ENCODE measurements at places on chromosomes 4 and X.

DNA sequence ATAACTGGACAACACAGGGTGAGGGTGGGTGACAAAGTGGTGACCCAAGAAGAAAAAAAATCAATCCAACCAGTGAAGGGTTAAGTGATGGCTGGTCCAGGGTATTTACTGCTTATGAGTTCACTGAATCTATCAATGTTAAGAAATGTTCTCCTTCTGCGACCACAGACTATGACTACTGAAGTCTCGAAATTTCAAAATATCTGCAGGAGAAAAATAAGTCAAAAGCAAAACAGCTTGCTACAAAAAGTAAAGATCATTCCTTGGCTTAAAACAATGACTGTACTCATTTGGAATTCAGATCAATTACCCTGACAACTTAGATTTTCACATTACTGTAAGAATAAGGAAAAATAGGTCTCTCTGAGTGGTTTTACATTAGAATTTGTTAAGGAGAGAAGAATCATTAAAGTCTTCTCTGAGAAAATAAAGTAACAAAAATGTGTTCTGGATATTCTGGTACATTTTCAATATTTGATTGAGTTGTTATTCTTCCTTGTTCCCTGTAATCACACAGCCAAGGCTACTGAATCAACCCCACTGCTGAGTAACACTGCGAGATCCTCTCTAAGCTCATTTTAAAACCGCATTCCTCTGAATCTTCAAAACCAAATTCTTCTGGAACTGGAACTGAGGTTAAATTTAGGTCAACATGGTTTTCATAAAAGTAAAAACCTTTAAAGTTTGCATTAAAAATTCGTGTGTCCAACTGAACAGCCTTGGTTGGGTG, 22.7 kb downstream of the SMPX start:
- no peak overlapping the region for H3K27ac ChIP-seq
- H3K4me1 ChIP-seq = no peaks in the 10 kb centered on the region
- DNase-seq = no peak
- no peaks in the 10 kb centered on the region for H3K36me3 ChIP-seq
- H3K4me3 ChIP-seq = no peak overlapping the region

GRCh38 chr4:127788517-127788916, 6.4 kb downstream of the HSPA4L start:
- H3K4me1 ChIP-seq = peaks cover 5% of the 10 kb centered on the region
- H3K36me3 ChIP-seq = no peaks in the 10 kb centered on the region
- DNase-seq = no peak
- no peak overlapping the region for H3K27ac ChIP-seq
- no peaks in the 10 kb centered on the region for H3K27me3 ChIP-seq

GRCh38 chr4:82984459-82984858, 26.2 kb downstream of the LIN54 start:
- no peak for DNase-seq
- H3K27ac ChIP-seq = no peak overlapping the region
- H3K27me3 ChIP-seq = no peaks in the 10 kb centered on the region
- H3K4me1 ChIP-seq = no peaks in the 10 kb centered on the region
- H3K4me3 ChIP-seq = no peak overlapping the region
- H3K36me3 ChIP-seq = peaks cover 28% of the 10 kb centered on the region

DNA sequence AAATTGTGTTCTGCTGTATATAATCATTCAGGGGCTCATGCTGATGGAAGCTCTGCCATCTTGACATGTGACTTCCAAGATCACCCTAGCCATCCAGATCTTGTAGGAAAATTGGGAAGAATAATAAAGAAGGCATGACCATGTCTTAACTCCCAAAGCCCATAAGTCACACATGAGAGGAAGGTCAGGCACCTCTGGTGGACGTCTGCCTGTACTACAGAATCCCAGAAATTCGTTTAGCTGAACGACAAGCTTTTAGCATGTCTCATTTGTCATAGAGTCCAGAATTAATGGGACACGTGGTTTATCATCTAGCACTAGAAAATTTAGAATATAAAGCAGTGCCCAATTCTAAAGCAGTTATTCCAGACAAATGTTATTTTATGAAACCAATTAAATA, 212.7 kb downstream of the CENPC start:
- peaks cover 4% of the 10 kb centered on the region for H3K27me3 ChIP-seq
- H3K4me3 ChIP-seq = no peak overlapping the region
- H3K27ac ChIP-seq = no peak overlapping the region
- DNase-seq = no peak
- no peaks in the 10 kb centered on the region for H3K36me3 ChIP-seq
- H3K4me1 ChIP-seq = no peaks in the 10 kb centered on the region

DNA sequence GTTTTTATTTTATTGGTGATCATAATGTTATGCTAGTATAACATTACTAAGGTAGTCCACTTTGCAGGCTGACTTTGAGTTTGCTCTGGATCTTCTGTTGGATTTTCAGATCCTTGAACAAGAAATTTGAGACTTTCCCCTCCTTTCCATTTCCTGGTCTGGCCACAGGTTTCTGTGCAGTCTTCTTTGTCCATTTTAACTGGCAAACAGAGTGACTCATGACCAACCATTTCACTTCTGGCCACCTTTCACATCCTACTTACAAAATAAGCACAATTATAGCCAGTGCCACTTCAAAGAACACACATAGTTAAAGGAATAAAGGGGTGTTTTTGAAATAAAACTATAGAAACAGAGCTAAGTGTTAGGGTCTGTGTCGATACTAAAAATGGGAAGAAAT, 8.4 kb downstream of the ANK2 start:
- no peak for DNase-seq
- no peak overlapping the region for H3K27ac ChIP-seq
- no peaks in the 10 kb centered on the region for H3K27me3 ChIP-seq
- H3K4me3 ChIP-seq = no peak overlapping the region
- H3K4me1 ChIP-seq = no peaks in the 10 kb centered on the region
- no peaks in the 10 kb centered on the region for H3K36me3 ChIP-seq

DNA sequence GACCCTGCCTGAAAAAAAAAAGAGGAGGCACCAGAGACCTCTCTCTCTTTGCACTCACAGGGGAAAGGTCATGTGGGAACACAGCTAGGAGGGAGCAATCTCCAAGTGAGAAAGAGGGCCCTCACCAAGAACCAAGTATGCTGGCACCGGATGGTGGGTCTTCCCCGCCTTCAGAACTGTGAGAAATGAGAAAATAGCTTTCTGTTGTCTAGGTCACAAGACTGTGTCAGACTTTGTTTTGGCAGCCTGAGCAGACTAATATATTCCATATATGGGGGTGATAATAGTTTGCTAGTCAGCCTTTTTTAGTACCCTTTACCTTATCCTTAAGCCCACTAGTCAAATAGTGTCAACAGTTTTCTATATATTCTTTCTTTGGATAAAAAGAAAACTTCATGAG, 193.0 kb downstream of the TRIML1 start:
- no peaks in the 10 kb centered on the region for H3K27me3 ChIP-seq
- no peak for DNase-seq
- no peaks in the 10 kb centered on the region for H3K36me3 ChIP-seq
- H3K27ac ChIP-seq = no peak overlapping the region
- H3K4me3 ChIP-seq = no peak overlapping the region
- no peaks in the 10 kb centered on the region for H3K4me1 ChIP-seq

- H3K4me3 ChIP-seq = no peak overlapping the region
- H3K4me1 ChIP-seq = no peaks in the 10 kb centered on the region
- no peaks in the 10 kb centered on the region for H3K27me3 ChIP-seq
- DNase-seq = no peak
- H3K27ac ChIP-seq = no peak overlapping the region
- H3K36me3 ChIP-seq = no peaks in the 10 kb centered on the region
Measured at GRCh38 chr4:141417387-141417786, 196.7 kb downstream of the ZNF330 start.

DNA sequence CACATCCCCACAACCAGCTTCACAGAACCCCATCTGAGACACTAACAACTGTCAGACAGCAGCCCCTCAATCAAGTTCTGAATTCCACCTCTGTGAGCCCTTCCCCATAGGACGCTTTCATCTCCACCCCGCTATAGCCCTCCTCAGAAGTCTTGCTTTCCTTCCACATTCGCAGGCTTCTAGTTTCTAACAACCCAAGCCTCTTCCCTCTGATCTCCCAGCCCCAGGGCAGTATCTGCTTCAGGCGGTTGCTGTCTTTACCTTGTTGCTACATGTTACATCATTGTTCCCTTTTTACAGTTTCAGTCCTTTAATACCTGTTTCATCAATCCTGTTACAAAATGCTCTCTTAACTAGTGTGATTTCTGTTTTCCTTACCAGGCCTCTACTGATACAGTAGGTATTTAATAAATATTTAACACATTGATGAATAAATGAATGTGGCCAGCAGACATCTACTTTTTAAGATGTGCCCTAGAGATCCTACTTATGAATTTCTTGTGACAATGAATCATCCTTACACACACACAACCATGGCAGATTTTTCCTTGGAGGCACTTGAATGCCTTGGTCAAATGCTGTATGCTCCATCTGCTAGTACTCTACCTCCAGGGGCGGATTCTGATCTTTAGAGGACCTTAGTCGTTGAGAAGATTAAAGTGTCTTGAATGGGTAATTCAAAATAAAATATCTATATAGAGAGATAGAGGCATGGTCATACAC, 164.7 kb upstream of the SLIT2 start:
- no peak for DNase-seq
- peaks cover 3% of the 10 kb centered on the region for H3K4me1 ChIP-seq
- no peaks in the 10 kb centered on the region for H3K27me3 ChIP-seq

DNA sequence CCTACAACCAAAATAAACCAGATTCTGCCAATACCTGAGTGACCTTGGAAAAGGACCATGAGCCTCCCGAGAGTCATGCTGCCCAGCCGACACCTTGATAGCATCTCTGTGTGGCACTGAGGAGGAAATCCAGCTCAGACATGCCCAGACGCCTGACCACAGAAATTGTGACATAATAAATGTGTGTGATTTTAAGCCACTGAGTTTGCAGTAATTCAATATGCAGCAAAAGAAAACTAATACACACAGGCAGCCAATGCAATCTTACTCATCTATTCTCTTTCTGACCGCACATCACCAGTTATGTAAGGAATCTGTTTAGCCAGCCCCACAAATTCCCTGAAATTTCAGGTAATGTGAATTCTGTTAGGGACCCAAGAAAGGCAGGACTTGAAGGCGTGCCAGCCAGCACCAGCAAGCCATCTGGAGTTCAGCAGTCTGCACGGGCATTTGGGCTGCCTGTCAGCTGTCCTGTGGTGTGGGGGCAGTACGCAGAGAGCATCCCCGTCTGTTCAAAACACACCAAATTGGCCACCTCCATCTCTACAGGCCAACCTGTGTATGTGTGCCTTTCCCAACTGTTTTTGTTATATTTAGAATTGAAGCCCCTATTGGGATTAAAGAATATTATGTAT, 176.4 kb downstream of the NLGN4X start:
- peak overlapping the region; percentile 20 for H3K27ac ChIP-seq
- no peaks in the 10 kb centered on the region for H3K27me3 ChIP-seq
- DNase-seq = peak; percentile 42
- H3K36me3 ChIP-seq = no peaks in the 10 kb centered on the region

DNA sequence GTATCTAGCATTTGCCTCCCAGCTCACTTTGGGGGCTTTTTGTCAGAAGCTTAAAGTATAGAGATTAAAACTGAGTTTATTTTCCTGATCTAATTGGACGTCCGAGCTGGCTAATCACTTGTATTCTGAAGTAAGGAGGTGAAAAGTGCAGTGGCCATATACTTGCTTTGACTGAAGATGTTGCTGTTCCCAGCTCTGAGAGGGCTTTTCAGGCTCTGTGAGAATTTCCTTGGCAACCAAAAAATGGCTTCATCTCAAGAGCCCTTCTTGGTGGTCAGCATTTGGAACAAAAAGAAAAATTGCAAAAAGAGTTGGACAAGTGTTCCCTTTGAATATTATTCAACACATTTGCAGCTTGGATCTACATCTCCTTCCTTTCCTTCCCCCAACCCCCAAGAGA, 67.0 kb downstream of the SLC4A4 start:
- H3K4me3 ChIP-seq = no peak overlapping the region
- H3K27ac ChIP-seq = no peak overlapping the region
- no peaks in the 10 kb centered on the region for H3K36me3 ChIP-seq

DNA sequence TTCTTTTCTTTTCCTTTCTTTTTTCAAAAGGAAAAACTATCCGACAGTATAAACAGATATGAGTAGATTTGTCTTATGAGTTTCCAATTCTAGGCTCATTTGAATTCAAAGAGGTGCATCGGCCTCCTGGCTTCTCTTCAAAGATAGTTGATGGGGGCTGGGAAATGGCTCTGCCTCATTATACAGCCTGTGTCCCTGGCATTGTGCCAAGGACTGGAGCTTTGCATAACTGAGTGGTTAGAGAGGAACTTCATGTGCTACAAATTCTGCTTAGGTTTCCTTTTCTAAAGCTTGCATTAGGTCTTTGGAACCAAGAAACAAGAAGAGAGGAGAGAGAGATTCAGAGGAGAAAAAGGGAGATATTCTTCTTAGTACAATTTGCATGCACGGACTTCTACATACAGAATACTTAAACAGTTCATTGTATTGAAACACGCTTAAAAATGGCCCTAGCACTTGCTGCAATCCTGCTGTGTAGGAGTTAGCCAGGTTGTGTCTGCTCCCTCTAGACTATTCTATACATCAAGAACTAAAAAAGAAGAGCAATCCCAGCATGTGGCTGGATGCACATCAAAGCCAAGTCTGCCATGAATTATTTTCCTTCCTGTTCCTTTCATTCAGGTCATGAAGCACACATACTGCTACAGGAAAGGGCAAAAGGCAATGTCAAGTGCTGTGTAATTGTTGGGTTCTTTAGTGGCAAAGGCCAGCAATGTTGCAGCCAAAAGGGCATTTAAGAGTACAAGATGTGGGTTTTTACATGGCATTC, 70.9 kb downstream of the INTS12 start:
- no peak for DNase-seq
- no peaks in the 10 kb centered on the region for H3K27me3 ChIP-seq
- no peaks in the 10 kb centered on the region for H3K36me3 ChIP-seq
- no peak overlapping the region for H3K4me3 ChIP-seq
- peaks cover 12% of the 10 kb centered on the region for H3K4me1 ChIP-seq

DNA sequence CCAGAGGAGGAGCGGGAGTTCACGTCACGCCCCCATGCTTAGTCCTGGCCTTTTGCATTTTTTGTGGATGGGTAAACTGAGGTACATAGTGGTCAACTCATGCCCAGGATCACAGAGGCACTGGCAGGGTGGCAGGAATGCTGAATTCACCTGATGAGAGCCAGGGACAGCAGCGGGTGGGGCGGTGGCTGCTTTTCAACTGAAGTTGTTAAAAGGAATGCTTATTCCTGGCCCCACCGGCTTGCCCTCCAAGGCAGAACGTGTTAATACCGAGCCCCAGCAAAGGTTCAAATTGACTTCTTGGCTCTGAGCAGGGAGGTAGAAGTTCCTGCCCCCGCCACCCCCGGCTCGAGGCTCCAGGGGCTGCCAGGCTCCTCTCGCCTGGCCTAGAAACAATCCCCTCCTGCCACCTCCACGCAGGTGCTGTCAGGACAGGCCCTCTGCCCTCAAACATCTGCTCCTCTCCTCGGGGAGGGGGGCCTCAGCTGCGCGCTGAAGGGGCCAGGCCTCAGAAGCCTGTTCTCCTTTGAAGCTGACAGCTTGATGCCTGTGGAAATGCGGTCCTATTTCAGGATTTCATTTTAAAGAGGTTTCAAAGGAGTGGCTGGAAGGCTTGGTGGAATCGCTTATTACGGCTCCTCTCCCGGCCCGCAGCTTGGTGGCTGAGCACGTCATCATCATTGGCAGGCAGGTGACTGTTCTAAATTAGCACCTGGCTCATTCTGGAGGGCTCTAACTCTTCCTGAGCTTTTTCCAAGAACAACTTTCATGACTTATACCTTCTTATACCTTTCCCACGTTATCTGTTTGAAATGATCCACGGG, 93.0 kb downstream of the PHKA2 start:
- no peaks in the 10 kb centered on the region for H3K36me3 ChIP-seq
- no peak overlapping the region for H3K27ac ChIP-seq
- no peak overlapping the region for H3K4me3 ChIP-seq
- no peaks in the 10 kb centered on the region for H3K27me3 ChIP-seq
